ACHN (cell line): ENCODE measurements at places on chromosomes 1 and 21.

DNA sequence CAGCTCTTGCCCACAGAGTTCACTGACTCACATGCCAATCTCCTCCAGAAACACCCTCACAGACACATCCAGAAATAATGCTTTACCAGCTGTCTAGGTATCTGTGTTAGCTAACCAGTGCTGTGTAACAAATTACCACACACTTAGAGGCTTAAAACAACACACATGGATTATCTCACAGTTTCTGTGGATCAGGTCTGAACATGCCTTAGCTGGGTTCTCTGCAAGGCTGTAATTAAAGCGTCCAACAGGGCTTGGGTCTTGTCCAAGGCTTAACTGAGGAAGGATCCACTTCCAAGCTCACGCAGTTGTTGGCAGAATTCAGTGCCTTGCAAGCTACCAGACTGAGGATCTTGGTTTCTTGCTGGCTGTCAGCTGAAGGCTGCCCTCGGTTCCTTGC, 92.5 kb upstream of the RGS4 start:
- DNase-seq = no peak

DNA sequence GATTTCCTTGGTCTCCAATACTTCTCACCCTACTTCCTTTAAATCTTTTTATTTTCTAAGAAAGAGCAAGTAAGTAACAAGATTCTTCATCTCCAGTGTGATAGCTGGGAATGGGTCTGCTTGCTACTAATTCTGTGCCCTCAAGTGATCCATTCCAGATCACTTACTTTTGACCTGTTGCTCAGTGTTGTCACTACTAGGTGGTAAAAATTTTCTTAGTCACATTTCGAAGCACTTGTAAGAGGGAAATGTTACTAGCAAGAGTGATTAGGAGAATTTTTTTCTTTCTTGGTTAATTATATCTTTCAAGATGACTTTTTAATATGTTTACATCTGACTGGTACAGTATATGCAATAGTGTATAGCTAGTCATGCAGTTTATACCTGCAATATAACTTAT, 2.2 kb downstream of the UBAP2L start:
- DNase-seq = no peak

- no peak for DNase-seq
These were observed 26.2 kb downstream of the RSBN1 start for GRCh38 chr1:113786069-113786468.

DNA sequence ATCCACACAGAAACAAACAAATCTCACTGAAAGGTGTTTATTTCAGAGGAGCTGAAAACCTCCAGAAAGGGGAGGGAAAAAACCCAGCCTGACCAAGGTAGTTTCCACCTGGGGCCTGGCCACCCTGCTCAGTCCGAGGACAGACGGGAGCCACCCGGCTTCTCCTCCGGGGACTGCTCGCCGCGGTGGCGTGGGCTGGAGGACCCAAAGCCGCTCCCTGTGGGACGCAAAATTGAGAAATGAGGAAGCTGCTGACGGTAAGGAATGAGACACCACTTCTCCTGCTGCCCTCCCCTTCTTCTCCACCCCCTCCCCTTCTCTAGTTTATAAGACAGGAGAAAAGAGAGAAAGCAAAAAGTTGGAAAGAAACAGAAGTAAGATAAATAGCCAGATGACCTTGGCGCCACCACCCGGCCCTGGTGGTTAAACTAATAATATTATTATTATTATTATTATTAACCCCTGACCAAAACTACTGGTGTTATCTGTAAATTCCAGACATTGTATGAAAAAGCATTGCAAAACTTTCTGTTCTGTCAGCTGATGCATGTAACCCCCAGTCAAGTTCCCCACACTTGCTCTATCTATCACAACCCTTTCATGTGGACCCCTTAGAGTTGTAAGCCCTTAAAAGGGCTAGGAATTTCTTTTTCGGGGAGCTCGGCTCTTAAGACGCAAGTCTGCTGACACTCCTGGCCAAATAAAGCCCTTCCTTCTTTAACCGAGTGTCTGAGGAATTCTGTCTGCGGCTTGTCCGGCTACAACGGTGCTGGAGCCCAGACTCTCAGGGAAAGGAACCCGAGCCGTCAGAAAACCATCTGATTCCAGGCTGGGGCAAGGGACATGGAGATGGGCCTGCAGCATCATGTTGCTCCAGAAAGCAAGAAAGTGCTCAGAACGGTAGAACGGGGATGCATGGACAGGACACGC, 12.5 kb downstream of the ITGB2 start:
- DNase-seq = no peak

- DNase-seq = no peak
These were observed 241.2 kb upstream of the VAMP3 start for GRCh38 chr1:7529917-7530316.

- DNase-seq = no peak
These were observed 353.6 kb downstream of the RRAGC start for GRCh38 chr1:38505944-38506343.

GRCh38 chr21:29238053-29238966, 60.4 kb upstream of the BACH1 start:
- DNase-seq = no peak

GRCh38 chr1:158149577-158150269, 31.0 kb upstream of the CD1D start:
- peak; percentile 97 for DNase-seq

GRCh38 chr1:2271211-2271721, 43.1 kb downstream of the SKI start:
- DNase-seq = no peak

- DNase-seq = no peak
These were observed 887 bp downstream of the HES2 start for GRCh38 chr1:6418668-6419396.

DNA sequence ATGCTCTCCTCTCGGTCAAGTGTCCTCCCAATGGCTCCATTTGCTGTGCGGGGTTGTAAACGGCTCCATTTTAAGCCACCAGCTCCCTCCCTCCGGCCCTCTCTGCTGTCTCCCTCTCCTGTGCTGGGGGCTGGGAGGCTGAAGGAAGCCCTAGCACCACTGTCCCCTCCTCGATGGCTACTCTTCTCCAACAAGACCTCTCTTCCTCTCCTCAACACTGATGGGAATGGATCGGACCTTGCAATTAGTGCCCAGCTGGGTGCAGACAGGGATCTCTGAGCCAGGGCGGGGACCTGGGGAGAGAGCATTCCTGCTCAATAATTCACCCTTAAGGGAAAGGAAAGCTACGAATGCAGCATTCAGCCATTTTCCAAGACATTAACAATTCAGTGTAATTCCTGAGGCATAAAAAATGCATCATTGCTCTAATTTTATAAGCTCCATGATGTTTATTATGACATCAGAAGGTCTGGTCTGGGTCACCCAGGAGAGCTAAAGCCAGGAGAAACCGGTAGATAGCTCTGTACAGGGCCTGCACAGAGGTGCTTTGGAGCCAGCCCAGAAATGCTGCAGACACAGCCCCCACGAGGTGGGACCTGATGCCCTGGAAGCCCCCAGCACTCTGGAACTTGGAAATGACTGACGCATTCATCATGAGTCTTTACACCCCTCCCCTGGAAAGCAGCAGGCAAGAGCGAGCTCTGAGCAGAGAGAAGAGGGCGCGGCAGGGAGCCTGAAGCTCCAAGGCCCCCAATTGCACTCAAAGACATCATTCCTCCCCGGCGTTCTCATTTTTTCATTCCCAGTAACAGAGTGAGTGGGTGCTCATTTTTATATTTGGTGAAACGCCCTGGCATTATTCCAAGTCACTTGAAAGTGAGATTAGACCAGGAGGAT, 76.2 kb upstream of the VAMP3 start:
- no peak for DNase-seq

DNA sequence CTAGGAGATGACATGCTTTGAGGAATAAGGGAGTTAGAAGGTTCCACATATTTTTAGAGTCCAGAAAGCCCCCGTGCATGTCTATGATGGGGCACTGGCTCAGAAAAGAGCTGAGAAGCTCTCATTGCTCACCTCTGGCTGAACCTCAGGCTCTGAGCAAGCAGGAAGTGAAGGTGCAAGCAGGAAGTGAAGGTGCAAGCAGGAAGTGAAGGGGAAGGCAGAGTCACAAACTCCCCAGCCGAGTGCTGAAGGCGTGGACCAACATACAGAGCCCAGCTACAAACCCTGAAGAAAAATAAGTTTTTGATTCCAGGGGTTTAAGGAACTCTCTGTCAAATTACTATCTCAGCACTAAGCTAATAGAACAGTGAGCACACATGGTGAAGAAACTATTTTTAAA, 7.0 kb downstream of the KRTAP10-8 start:
- no peak for DNase-seq

DNA sequence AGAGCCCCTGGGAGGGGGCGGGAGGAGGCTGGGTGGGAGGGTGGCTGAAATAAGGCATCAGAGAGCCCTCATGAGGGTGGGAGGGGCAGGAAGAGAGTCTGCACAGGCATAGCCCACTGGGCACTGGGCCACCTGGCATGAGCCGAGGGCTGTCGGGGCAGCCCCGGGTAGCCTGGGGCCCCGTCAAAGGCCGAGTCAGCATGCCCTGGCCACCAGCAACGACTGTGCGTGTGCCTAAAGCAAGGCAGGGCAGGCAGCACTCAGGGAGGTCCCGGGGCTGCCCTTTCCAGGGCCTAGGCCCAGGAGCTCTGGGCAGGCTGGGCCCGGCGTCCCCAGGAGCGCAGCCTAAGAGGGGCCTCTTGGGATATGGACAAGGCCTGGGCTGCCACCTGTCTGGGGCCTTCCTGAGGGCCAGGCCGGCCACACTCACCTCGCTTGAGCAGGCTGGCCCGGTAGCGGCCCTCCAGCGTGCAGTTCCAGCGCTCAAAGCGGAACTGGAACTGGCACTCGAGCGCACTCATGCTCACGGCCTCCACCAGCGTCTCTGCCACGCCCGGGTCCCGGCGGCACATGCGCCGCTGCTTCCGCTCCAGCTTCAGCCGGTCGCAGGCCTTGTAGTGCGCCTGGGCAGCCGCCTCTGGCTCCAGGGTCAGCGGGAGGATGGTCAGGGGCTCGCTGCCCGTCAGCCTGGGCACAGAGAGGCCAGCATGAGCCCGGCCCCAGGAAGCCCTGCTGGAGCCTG, 22.7 kb downstream of the WNT9A start:
- DNase-seq = no peak

GRCh38 chr1:40861224-40862003, 749 bp downstream of the CITED4 start:
- DNase-seq = peak; percentile 49

DNA sequence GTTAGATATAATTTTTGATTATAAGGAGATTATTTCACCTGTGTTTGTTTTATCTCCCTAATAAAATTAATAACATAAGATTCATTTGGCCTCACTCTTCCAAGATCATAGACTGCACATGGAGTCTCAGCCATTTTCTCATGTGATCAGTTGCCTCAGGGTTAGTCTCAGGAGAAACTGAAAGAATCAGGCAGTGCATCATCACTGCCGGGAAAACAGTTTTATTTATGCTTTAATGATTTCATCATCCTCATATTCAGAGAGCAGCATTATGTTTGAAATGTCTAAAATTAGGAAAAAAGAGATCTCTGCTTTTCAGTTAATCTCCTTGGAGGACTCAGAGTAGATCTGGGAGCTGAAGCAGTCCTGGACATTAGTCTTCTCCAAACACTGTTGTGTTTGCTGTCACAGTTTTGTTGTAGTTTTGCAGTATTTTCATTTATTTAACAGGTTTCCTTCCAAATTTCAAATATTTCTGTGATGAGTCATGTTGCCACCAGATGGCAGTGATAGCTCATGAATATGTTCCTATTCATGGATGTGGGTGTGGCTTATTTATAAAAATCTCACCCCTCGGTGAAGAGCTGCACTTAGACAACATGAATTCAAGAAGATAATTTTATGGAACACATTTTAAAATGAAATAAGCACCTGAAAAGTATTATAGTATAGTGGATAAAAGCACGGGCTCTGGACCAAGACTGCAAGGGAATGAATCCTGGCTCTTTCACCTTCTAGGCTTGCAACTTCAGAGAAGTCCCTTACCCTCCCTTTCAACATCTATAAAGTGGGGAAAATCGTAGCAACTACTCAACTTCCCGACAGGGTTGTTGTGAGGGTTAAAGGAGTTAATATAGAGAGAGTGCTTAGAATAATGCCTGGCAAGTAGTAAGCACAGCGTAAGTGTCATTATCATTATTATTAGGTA, 31.2 kb downstream of the CHD1L start:
- DNase-seq = peak; percentile 69

- DNase-seq = no peak
These were observed 101.4 kb upstream of the IVNS1ABP start for GRCh38 chr1:185418472-185418871.

- no peak for DNase-seq
These were observed 386.3 kb downstream of the USP25 start for GRCh38 chr21:16116069-16116468.

DNA sequence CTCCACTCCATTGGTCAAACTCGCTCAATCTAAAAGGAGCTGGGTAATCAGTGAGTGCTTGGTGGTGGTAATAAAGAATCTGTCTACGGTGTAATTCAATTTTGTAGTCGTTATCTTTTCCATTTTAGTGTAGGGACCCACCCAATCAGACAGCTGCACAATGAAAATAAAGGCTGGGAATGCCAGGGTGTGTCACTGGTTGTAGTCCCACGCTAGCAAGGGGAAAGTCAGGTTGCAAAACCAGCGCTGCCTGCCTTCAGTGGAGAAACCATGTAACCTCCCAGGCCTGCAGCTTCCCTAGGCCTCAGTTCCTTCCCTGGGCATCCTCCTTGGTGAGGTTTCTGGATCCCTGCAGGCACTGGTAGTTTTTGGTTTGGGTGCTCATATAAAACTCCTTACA, 49.4 kb upstream of the PPP2R5A start:
- no peak for DNase-seq

DNA sequence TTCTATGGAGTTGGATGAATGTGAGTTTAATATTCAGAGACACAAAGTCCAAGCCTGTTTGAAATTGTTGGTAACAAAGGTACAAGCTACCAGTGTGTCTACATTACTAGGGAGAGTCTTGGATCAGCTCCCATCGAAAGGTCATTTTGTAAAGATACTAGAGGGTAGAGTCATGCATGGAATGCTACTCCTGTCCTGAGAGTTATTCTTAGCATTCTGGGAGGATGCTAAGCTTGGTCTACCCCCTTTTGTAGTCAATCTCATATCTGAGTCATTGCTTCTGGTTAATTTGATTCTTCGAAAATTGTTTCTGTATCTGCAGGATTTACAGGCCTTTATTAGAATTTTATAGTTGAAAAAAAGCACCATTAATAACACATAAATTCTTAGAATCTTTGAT, 240.2 kb downstream of the ST6GALNAC3 start:
- no peak for DNase-seq

- no peak for DNase-seq
These were observed 82.5 kb upstream of the ZNF648 start for GRCh38 chr1:182143825-182144645.

DNA sequence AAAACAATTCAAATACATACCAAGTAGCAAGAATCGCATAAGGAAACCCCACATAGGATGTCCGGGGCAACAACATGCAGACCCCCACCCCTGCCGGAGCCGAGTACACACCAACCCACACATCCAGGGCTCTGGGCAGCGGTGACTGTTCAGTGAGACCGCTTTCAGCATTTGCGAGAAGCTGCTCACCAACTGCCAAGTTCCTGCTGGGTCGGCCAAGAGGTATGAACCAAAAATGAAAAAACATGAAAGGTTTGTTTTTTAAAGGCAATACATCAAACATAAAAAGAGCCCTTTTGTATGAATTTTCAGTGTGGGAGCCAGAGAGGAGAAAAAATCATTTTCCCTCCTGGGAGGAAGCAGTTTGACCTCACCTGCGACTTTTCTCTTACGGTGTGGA, 92.3 kb downstream of the SIM2 start:
- DNase-seq = no peak

- no peak for DNase-seq
These were observed 352.3 kb downstream of the RYR2 start for GRCh38 chr1:237394281-237394680.
